ENCODE measurements at places on chromosomes 12 and 14.

- DNase-seq, result no peak
Observed at GRCh38 chr14:37610945-37611523, 15.6 kb downstream of the TTC6 start.

- DNase-seq, result no peak
Observed at GRCh38 chr12:92732716-92733115, 29.9 kb downstream of the PLEKHG7 start.

DNA sequence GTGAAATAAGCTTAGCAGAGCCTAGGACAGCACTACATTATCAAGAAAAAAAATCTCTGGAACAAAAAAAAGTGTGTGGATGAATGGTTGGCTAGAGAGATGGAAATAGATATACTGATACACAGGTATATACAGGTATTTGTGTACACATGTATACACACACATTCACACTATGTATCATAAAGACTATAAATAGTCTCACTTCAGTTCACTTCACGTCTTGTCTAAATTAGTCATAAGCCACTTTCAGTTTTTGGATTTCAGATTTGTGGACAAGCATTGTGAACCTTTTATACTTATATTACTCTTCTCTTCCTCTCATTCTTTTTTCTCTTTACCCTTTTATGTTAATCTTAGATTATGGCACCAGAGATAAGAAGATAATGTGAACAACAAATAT is 41.8 kb upstream of the SLC6A15 start:
- DNase-seq, result no peak

- DNase-seq, result no peak
Observed at GRCh38 chr12:89454080-89454848, 70.3 kb downstream of the GALNT4 start.

- DNase-seq, result no peak
Observed at GRCh38 chr12:57234233-57234570, 4.7 kb downstream of the SHMT2 start.

DNA sequence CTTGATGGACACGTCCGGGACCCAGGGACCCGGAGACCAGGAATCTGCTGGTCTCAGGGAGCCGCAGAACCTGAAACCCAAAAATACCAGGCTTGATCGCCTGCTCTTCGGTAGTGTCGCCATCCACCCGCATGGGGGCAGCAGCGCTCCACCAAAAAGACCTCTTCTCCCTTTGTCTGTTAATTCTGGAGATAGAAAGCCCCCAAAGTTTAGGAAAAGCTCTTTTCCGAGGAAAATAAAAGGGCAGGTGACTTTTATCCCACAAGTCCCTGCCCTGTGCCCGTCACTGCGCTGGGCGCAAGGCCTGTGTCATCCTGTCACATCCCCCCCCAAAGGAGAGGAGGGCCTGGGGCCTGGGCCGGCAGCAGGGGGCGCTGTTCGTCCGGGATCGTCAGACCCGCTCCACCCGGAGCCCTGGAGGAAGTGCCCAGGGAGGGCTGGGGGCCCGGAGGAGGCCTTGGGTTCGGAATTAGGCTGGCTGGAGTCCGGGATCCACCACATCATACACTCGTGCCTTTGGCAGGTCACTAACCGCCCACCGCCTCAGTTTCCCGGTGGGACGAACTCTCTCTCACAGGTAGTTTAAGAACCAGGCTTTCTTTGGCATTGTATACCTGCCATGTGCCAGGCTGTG is 31.9 kb downstream of the DAD1 start:
- DNase-seq, result peak; percentile 92

DNA sequence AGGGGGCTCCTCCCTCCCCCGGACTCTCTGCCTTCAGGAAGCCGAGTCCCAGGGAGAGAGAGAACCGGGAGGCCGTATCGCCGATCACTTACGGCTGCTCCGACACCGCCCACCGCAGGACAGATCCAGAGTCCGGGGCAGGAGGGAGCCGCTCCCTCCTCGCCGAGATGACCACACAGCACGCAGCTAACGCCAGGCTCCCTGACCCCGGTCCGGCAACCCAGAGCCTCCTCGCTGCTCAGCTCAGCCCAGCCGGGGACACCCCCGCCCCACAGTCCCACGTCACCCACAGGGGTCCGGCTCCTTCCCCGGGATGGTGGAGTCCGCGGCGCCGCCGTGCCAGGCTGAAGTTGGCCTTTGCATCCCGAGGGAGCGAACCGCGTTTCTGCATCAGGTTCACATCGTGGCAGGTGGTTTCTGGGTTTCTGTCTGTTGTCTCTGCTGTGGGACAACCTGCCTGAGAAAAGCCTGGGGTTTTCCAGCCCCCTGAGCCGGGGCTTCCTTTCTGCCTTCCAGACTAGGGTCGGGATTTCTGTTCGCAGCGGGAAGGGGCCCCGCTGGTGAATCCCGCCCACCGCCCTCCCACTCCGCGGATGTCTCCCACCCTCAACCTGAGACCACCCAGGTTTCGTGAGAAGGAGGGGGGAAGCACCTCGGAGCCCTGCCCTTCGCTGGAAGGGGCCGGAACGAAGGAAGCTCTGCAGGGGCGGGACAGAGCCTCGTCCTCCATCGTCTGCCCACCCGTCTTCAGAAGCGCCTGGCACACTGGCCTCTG is 61.2 kb downstream of the NOC4L start:
- no peak for DNase-seq

- no peak for DNase-seq
Observed at GRCh38 chr12:123354600-123354999, 10.0 kb downstream of the SBNO1 start.

- DNase-seq, result peak; percentile 58
Observed at GRCh38 chr12:132560364-132560613, 50.1 kb downstream of the LRCOL1 start.

DNA sequence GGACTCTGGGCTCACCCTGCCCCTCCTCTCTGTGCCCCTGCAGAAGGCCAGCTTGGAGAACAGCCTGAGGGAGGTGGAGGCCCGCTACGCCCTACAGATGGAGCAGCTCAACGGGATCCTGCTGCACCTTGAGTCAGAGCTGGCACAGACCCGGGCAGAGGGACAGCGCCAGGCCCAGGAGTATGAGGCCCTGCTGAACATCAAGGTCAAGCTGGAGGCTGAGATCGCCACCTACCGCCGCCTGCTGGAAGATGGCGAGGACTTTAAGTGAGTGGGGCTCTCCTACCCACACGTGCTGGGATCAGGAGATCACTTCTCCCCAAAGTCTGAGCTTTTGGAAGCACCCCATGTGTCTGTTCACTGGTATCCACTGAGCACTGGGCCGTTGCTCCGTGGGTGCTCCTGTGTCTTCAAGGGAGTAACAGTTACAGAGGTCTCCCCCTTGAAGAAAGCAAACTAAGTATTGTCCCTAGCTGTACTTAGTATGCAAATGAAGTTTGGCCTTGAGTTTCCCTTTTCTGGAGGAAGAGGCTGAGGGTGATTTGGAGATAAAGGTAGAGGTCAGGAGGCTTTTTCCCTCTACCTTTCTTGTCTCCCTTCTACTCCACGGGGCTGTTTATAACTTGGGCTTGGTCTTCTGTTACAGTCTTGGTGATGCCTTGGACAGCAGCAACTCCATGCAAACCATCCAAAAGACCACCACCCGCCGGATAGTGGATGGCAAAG is 3.3 kb downstream of the KRT18 start:
- DNase-seq, result no peak

DNA sequence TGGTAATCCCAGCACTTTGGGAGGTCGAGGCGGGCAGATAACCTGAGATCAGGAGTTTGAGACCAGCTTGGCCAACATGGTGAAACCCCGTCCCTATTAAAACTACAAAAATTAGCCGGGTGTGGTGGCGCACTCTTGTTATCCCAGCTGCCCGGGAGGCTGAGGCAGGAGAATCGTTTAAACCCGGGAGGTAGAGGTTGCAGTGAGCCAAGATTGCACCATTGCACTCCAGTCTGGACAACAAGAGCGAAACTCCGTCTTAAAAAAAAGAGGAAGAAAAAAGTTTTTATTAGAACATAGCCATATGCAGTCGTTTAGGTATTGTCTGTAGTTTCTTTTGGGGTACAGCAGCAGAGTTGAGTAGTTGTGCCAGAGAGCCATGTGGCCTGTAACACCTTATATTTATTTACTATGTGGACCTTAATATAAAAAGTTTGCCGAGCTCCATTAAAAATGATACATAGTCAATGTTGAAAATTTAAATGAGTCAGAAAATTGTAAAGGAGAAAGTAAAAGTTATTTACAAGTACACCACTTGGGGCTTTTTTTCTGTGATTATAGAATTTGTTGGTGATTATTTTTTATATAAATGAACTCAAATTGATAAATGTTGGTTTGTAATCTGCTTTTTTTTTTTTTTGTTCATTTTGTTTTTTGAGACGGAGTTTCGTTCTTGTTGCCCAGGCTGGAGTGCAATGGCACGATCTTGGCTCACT is 2.2 kb downstream of the ADIPOR2 start:
- DNase-seq, result no peak

- DNase-seq, result no peak
Observed at GRCh38 chr14:58812050-58812910, 174.5 kb downstream of the DACT1 start.

GRCh38 chr12:12685305-12685704 is 10.7 kb downstream of the GPR19 start:
- no peak for DNase-seq

- peak; percentile 24 for DNase-seq
Observed at GRCh38 chr12:50933459-50934124, 18.8 kb upstream of the HIGD1C start.

GRCh38 chr12:16238661-16239060 is 38.8 kb downstream of the SLC15A5 start:
- no peak for DNase-seq

GRCh38 chr14:95055318-95055717 is 102.0 kb downstream of the DICER1 start:
- no peak for DNase-seq

GRCh38 chr14:31926123-31926522 is 151.0 kb upstream of the ARHGAP5 start:
- peak; percentile 67 for DNase-seq

DNA sequence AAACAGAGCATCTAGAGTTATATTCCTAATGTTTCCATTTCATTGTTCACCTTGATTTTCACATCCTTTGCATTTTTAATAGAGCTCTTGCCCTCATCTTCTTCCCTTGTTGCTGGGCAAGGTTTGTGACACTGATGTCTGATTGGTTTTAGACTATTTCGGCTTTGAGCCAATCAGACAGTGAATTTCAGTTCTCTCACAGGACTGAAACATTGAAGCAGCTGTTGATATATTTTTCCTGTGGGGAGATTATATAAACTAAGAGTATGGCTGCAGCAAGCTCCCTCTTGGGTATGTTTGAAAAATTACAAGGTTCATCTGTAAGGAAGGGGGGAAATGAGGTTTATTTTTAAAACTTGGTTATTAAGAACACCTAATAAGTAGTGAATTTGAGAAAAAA is 51.2 kb downstream of the ATF7IP start:
- peak; percentile 46 for DNase-seq

GRCh38 chr14:50666772-50667683 is 1.1 kb downstream of the SAV1 start:
- peak; percentile 63 for DNase-seq

DNA sequence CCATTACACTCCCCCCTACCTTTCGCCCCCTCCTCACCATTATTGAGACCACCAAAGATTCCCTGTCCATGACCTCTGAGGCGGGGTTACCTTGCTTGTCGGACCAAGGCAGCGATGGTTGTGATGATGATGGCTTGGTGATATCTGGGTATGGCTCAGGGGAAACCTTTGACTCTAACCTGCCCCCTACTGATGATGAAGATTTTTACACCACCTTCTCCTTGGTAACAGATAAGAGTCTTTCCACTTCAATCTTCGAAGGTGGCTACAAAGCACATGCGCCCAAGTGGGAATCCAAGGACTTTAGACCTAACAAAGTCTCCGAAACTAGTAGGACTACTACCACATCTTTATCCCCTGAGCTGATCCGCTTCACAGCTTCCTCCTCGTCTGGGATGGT is 350.2 kb downstream of the DIO2 start:
- no peak for DNase-seq

GRCh38 chr12:6355491-6356373 is 13.9 kb upstream of the TNFRSF1A start:
- no peak for DNase-seq

DNA sequence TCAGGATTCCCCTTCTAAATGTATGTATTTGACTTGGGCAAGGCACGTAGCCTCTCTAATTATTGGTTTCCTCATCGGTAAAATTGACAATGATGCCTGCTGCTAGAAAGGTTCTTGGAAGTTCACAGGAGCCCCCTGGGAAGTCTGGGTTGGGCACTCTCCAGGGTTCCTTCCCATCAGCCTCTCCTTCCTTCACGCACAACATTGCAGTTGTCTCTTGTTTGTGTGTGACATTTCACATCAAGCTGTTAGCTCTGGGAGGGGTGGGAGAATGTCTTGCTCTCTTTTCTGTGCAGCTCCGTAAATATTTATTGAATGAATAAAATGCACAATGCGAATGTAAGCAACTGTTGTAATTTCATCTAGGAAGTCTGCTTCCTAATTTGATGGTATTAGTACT is 153.2 kb upstream of the PRICKLE1 start:
- no peak for DNase-seq

DNA sequence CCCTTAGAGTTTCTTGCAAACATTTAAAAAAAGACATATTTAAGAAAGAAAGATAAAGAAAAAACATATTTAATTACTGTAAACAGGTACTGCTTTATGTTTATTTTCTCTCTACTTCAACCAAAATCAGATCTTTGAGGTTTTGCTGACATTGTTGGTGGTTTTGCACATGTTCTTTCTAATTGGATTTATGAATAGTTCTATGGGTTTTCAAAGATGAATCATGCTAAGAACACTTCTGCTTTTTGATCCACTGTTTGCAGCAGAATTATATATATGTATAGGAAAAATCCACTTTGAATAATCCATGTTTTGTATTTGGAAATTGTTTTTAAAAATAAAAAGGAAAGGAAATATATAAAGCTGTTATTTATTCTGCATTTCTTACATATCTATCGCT is 78.4 kb downstream of the FRMD6 start:
- DNase-seq, result no peak

DNA sequence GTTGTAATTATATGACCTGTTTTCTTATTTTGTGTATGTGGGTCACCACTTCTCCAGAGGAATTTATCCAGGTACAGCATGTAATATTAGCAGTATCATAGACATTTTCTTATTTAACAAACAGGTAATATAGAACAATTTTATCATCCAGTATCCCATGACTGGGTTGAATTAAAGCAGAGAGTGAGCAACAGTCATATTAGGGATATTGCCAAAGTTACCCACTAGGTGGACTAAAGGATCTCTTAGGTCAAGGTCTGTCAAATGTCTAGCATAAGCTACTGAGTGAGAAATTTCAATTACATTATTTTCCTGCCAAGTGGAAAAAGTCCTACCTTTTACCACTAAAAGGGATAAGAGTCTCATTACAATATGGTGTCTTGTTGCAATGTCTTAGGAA is 62.1 kb upstream of the TRIM9 start:
- DNase-seq, result peak; percentile 14

- no peak for DNase-seq
Observed at GRCh38 chr12:76555797-76556196, 3.8 kb downstream of the OSBPL8 start.

GRCh38 chr14:91872011-91872501 is 4.7 kb upstream of the TC2N start:
- no peak for DNase-seq

GRCh38 chr12:64456119-64456518 is 4.2 kb downstream of the TBK1 start:
- DNase-seq, result no peak

DNA sequence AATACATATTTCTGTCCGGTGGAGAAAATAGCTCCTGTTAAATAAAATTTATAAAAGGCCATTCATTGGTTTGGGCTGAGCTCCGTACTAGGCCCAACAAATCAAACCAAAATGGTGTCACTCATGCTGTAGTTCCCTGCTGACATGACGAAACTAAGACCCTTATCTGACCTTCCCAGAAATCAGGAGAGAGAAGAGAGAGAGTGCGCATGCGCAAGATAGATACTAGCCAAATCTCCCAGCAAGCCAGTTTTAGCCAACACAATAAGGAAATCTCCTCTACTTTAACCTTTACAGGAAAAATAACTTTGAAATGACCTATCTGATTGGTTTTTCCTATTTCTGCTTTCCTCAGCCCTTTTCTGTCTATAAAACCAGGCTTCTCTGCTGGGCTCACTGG is 152.7 kb upstream of the RMST start:
- no peak for DNase-seq
